HS-27A (cell line): ENCODE measurements at places on chromosomes 16 and 17.

DNA sequence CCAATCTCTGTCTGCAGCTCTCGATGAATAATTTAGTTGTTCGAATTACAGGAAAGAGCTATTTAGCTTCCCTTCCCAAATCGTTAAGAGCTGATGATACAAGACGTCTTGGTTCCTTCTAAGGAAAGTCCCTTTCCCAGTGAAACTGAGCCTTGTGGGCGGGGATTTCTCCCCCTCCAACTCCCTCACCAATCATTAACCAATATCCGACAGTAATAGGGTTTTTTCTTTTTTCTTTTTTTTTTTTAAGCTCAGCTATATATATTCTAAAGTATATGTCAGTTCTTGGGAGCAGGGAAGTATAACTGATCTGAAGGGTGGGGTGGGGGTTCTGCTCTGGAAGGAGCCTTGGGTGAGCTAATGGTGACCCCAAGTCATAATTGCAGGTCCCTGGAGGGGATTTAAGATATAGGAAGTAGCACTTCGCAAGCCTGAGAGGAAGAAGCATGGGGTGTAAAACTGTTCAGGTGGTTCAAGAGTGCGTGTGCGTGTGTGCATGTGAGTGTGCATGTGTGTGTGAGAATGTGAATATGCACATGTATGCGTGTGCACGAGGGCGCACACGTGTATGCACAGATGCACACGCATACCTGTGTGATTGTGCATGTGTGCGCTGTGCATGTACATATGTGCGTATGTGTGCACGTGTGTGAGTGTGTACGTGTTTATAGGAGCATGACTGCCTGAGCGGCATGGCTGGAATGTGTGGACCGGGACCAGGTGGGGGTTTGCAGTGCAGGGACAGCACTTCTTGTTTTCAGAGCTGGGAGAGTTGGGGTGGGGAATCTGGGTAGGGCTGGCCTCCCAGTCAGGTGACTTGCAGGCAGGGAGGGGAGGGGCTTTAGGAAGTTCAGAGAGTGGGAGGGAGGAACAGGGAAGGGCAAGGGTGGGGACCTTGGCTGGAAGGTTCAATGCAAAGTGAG, 42.7 kb downstream of the SOCS3 start:
- DNase-seq: no peak

GRCh38 chr17:7263801-7264078, 1.5 kb upstream of the CLDN7 start:
- no peak for DNase-seq

- DNase-seq: no peak
These were observed 33.2 kb downstream of the EEF2K start for GRCh38 chr16:22239131-22239805.

DNA sequence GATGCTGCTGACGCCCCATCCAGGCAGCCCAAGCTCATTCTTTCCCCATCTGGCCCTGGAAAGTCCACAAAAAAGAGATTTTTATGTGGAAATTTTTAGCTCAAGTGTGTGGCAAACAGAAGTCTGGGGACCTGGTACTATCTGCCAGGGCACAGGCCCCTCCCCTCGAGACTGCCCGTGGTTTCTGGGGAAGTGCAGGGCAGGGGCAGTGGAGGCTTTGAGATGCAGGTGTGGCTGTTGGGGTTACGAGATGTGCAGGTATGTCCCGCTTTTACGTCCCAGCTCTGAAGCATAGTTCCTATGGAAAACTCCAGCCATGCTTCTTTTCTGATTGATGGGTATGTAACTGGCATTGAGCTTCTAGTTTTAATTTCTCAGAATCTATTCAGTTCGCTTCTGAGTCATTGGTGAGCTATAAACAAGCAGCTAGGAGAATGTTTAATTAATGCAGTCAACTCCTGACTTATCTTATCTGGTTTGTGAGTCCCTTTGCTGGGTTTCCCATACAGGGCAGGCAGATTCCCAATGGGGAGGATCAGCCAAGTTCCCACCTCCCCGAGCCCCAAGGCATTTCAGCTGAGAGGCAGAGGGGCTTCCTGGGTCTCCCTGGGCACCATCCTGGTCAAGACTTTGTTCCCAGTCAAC, 16.2 kb downstream of the TBX4 start:
- DNase-seq: no peak

GRCh38 chr17:19410875-19411620, at the start of gene RNF112:
TSS of gene RNF112 (plus strand) at chr17:19411232. CDS start at chr17:19411409, 177 bp downstream.
- DNase-seq: no peak

- no peak for DNase-seq
These were observed 388 bp downstream of the OXLD1 start for GRCh38 chr17:81666092-81666341.

GRCh38 chr16:82011199-82011641, at the start of gene SDR42E1:
TSS of gene SDR42E1 (minus strand) at chr16:82011470. CDS start at chr16:82000858, 10,612 bp downstream.
- DNase-seq: no peak

- no peak for DNase-seq
These were observed 1.6 kb upstream of the MRPL38 start for GRCh38 chr17:75906143-75906884.

DNA sequence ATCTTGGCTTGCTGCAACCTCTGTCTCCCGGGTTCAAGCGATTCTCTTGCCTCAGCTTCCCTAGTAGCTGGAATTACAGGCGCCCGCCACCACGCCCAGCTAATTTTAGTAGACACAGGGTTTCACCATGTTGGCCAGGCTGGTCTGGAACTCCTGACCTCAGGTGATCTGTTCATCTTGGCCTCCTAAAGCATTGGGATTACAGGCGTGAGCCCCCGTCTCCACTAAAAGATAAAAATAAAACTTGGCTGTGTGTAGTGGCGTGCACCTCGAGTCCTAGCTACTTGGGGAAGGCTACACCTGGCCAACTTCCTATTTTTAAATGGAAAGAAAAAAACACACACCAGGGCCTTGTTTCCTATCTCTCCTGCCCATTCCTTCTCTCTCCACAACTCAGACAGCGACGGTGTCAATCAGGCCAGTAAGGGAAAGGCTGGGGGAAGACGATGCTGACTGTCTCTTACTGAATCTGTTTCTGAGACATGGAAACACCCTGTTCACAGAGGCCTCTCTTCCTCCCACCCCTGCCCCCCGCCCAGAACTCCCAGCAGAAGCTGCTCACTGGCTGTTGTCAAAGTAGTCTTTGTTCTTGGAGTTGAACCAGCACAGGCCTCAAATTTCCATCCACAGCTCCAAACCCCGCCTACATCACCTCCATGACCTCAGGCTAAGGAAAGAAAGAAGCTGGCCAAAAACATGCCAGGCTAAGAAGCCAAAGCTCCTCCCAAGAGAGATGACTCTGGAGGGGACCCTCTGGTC, 96.6 kb downstream of the NXN start:
- DNase-seq: no peak
